Caco-2 (cell line): ENCODE measurements at places on chromosomes 1 and 21. TPM values are rescaled to one million over a fixed set of nuclear protein-coding genes. Genes with fewer than 3 reads are reported as not detected.

- no peaks in the 10 kb centered on the region for H3K4me1 ChIP-seq
- H3K4me3 ChIP-seq, result no peak overlapping the region
- no peak for DNase-seq
- no peaks in the 10 kb centered on the region for H3K27me3 ChIP-seq
Measured at GRCh38 chr1:181809991-181810545, 251.4 kb downstream of the ZNF648 start.

GRCh38 chr1:218600968-218601367 is 255.8 kb downstream of the TGFB2 start:
- H3K4me1 ChIP-seq, result no peaks in the 10 kb centered on the region
- H3K27ac ChIP-seq, result no peak overlapping the region
- H3K4me3 ChIP-seq, result no peak overlapping the region
- H3K36me3 ChIP-seq, result no peaks in the 10 kb centered on the region
- H3K27me3 ChIP-seq, result no peaks in the 10 kb centered on the region

Gene CPLANE2
- total RNA-seq, result 2.1 and 4.2 TPM in 2 replicates

GRCh38 chr1:188281921-188282320 is 1453.2 kb downstream of the PLA2G4A start:
- no peaks in the 10 kb centered on the region for H3K27me3 ChIP-seq
- no peaks in the 10 kb centered on the region for H3K4me1 ChIP-seq
- no peak overlapping the region for H3K27ac ChIP-seq
- no peaks in the 10 kb centered on the region for H3K36me3 ChIP-seq

DNA sequence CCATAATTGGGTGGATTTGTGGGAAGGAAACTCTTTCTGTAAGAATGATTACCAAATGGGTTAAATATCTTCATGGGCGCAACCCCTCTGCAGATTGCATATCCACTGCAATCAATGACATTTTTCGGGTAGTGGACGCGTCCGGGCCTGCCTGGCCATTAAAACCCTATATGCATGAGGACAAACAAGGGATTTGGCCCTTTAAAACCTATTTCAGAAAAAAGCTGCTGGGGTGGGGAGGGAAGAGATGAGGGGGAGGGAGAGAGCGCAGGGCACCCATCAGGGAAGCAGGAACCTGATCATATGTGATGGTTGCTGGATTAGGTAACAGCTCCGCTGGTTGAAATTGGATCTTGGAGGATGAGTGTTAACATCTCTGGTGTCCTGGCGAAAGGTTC is 228.8 kb downstream of the PBX1 start:
- H3K27me3 ChIP-seq, result no peaks in the 10 kb centered on the region
- peak; percentile 44 for DNase-seq
- no peak overlapping the region for H3K4me3 ChIP-seq
- peak overlapping the region; percentile 45 for H3K27ac ChIP-seq
- H3K36me3 ChIP-seq, result no peaks in the 10 kb centered on the region

GRCh38 chr21:36320421-36321324 is 676 bp downstream of the MORC3 start:
- H3K4me3 ChIP-seq, result peak overlapping the region; percentile 51
- peaks cover 8% of the 10 kb centered on the region for H3K4me1 ChIP-seq
- DNase-seq, result peak; percentile 76

- no peaks in the 10 kb centered on the region for H3K27me3 ChIP-seq
- H3K36me3 ChIP-seq, result no peaks in the 10 kb centered on the region
- H3K4me3 ChIP-seq, result no peak overlapping the region
- H3K27ac ChIP-seq, result no peak overlapping the region
- no peaks in the 10 kb centered on the region for H3K4me1 ChIP-seq
Measured at GRCh38 chr1:33086384-33086850, 5.5 kb downstream of the AZIN2 start.

DNA sequence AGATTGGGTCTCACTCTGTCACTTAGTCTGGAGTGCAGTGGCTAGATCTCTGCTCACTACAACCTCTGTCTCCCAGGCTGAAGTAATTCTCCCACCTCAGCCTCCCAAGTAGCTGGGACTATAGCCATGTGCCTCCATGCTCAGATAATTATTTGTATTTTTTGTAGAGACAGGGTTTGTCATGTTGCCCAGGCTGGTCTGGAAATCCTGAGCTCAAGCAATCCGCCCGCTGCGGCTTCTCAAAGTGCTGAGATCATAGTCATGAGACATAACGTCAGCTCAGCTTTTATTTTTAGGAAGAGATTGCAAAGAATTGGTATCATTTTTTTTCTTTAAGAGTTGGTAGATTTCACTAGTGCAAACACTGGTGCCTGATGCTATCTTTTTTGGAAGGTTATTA is 244.9 kb downstream of the DSCAM start:
- no peaks in the 10 kb centered on the region for H3K27me3 ChIP-seq
- no peaks in the 10 kb centered on the region for H3K36me3 ChIP-seq
- DNase-seq, result no peak
- no peak overlapping the region for H3K27ac ChIP-seq
- no peaks in the 10 kb centered on the region for H3K4me1 ChIP-seq

DNA sequence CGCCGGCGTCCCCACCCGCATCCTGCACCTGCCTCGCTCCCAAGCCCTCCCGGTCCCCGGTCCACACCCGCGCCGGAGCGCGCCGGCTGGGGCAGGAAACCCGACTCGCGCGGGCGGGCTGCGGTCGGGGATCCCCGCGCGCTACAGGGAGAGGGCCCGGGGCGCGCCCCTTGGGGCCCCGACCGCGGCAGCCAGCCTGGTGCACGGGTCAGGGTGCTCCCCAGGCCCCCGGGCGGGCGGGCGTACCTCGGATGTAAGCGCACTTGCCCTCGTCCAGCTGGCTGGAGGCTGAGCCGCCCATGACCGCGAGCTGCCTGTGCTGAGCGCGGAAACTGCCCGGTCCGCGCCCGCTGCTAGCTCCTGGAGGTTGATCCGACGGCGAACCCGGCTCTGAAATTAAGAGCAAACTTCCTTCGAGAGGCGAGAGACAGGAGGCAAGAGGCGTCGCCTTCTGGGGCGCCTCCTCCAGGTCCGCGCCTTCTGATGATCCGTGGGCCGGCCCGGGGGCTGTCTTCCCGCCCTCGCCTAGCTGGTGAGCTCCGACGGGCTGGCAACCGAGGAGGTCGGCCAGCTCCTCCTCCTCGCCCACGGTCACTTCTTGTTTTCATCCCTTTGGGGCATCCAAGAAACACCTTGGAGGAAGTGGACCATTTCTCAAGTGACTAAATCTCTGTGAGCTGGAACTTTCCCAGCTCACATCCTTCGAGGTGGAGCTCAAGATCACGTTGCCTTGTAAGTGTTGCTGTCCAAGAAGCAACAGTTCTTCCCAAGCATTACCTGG is at the start of gene NIBAN1:
Gene NIBAN1 (minus strand): TSS at position 453 of the 781 bp plus-strand sequence. CDS start 152 bp downstream, at position 301.
- peak within 1 kb of the TSS; percentile 33 for H3K4me3 ChIP-seq
- peak within 1 kb of the TSS; percentile 94 for H3K27ac ChIP-seq
- H3K4me1 ChIP-seq, result 0 out of 2 replicates have a peak, but pooled peaks cover 6% of the 10 kb centered on the region
- no peaks in the 10 kb centered on the region; the same call in 1 of the 2 replicates for H3K27me3 ChIP-seq

Gene EDEM3
- total RNA-seq, result 13.7 and 14.1 TPM in 2 replicates

GRCh38 chr1:16409536-16410152 is 27.6 kb downstream of the SPATA21 start:
- DNase-seq, result no peak
- no peaks in the 10 kb centered on the region for H3K36me3 ChIP-seq
- H3K4me3 ChIP-seq, result no peak overlapping the region
- no peak overlapping the region for H3K27ac ChIP-seq

DNA sequence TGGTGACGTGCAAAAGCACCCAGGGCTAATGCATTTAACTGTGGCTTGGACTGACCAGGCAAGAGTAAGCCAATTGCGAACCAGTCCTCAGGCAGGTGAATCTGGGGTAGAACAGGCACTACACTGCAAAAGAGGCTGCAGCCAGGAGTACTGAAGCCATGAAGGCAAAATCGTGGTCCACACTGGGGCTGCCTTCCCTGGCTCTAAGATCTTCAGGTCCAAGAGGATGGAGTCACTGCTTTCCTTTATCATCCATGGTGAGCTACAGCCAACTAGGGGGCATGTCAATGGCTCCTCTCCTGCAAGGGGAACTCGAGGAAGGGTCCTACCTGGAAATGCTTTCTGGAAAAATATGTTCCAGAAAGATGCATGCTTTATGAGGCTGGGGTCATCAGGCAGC is 100.6 kb upstream of the AJAP1 start:
- H3K4me3 ChIP-seq, result no peak overlapping the region
- no peak overlapping the region for H3K27ac ChIP-seq
- no peaks in the 10 kb centered on the region for H3K27me3 ChIP-seq
- no peaks in the 10 kb centered on the region for H3K36me3 ChIP-seq
- no peak for DNase-seq
- H3K4me1 ChIP-seq, result no peaks in the 10 kb centered on the region

Gene FALEC
- total RNA-seq, result 0.59 and 0.63 TPM in 2 replicates

Gene PGLYRP4
- not detected in 2 replicates for total RNA-seq

DNA sequence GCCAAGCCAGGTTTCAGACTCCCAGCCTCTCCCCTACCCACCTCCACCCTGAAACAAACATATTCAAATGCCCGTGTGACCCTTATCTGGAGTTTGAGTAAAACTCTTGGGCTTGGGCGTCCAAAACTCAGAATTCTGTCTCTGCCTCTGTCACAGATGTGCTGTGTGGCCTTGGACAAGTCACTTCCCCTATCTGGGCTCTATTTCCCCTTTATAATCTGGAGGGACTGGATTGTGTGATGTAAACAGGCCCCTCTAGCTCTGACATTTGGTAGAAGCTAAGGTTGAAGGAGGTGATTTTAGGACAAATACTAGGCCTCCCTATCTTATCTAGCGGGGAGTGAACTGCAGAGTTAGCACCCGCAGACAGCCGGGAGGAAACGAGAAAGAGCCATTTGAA is 67.5 kb downstream of the IGSF21 start:
- H3K36me3 ChIP-seq, result no peaks in the 10 kb centered on the region
- no peaks in the 10 kb centered on the region for H3K4me1 ChIP-seq
- no peak for DNase-seq
- H3K4me3 ChIP-seq, result no peak overlapping the region

Gene ARHGAP30
- not detected in 2 replicates for total RNA-seq

Gene B4GALT3
- 39.6 and 48.1 TPM in 2 replicates for total RNA-seq

DNA sequence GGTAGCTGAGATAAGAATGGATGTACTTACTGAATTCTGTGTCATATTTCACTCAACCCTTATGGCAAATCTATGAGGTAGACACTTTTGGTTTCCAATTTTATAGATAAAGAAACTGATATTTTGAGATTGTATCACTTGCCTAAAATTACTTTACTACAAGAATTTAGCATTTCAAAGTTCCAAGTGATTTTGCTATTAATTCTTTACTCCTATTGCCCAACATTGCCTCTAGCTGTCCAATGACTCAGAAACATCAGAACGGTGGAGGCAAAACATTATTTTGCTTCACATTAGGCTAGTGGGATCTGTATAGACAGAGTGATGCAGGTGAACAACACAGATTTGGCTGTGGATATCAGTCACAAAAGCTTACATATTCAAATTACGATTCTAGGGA is 747.2 kb upstream of the NEGR1 start:
- no peaks in the 10 kb centered on the region for H3K36me3 ChIP-seq
- no peak overlapping the region for H3K27ac ChIP-seq
- H3K4me1 ChIP-seq, result no peaks in the 10 kb centered on the region
- no peak for DNase-seq

GRCh38 chr1:25644962-25645361 is 28.4 kb downstream of the MAN1C1 start:
- H3K27me3 ChIP-seq, result no peaks in the 10 kb centered on the region
- DNase-seq, result no peak
- no peaks in the 10 kb centered on the region for H3K4me1 ChIP-seq

GRCh38 chr21:31316488-31317169 is 27.4 kb downstream of the TIAM1 start:
- no peak for DNase-seq
- no peak overlapping the region for H3K27ac ChIP-seq
- H3K27me3 ChIP-seq, result no peaks in the 10 kb centered on the region
- no peaks in the 10 kb centered on the region for H3K36me3 ChIP-seq
- H3K4me1 ChIP-seq, result no peaks in the 10 kb centered on the region

Gene RGS21
- total RNA-seq, result not detected in 2 replicates

GRCh38 chr1:34911465-34911864 is 18.0 kb downstream of the DLGAP3 start:
- H3K36me3 ChIP-seq, result no peaks in the 10 kb centered on the region
- H3K4me3 ChIP-seq, result no peak overlapping the region
- H3K4me1 ChIP-seq, result no peaks in the 10 kb centered on the region

GRCh38 chr1:219428651-219429050 is 184.3 kb downstream of the ZC3H11B start:
- H3K27ac ChIP-seq, result no peak overlapping the region
- H3K36me3 ChIP-seq, result no peaks in the 10 kb centered on the region
- DNase-seq, result no peak
- H3K27me3 ChIP-seq, result no peaks in the 10 kb centered on the region

GRCh38 chr1:32896451-32896850 is 4.7 kb downstream of the TMEM54 start:
- H3K27me3 ChIP-seq, result no peaks in the 10 kb centered on the region
- H3K27ac ChIP-seq, result no peak overlapping the region
- H3K4me1 ChIP-seq, result no peaks in the 10 kb centered on the region
- no peak for DNase-seq
- no peak overlapping the region for H3K4me3 ChIP-seq

- no peaks in the 10 kb centered on the region for H3K36me3 ChIP-seq
- H3K27ac ChIP-seq, result no peak overlapping the region
- no peak overlapping the region for H3K4me3 ChIP-seq
- DNase-seq, result no peak
- H3K4me1 ChIP-seq, result peaks cover 6% of the 10 kb centered on the region; the same call in 1 of the 2 replicates
- H3K27me3 ChIP-seq, result no peaks in the 10 kb centered on the region
Measured at GRCh38 chr1:208189716-208190115, 54.5 kb downstream of the PLXNA2 start.

DNA sequence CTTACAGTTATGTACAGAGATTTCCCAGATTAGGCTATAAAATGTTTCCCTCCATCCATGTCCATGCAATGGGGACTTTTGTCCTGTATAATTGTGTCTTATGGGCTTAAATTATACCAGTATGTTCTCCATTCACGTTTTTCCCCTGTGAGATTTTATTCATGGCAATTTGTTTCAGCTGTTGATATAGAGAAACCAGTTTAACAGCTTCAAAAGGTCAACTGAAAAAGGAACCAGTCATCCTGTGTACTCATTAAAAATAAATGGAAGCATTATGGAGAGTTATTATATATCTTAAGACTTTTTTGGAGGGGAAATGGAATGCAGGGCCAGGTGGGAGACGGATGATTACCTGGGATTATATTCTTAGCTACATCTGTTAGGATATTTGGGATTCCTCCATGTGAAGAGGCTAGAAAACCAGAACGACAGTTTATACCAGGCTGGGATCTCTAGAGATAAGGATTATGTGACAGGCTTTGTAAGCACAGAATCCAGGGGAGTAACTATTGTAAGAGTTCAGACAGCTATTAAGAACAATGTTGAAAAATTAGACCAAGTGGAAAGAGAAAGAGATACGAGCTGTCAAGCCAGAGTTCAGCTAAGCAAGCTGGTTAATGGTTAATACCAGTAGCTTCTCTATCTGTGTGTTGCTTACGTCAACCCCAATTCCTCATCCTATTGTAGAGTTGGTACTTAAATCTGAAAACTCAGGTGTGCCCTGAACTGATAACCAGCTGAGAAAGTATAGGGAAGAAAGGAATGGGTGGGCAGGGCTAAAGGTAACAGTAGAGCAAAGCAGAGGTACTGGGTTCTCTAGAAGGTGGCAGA is 12.4 kb upstream of the ZNF697 start:
- no peak for DNase-seq
- no peaks in the 10 kb centered on the region for H3K27me3 ChIP-seq

GRCh38 chr1:59751801-59752200 is 62.9 kb upstream of the HOOK1 start:
- no peak overlapping the region for H3K27ac ChIP-seq
- H3K36me3 ChIP-seq, result no peaks in the 10 kb centered on the region
- no peak for DNase-seq
- no peak overlapping the region for H3K4me3 ChIP-seq
- H3K27me3 ChIP-seq, result no peaks in the 10 kb centered on the region
